ENCODE measurements at places on chromosomes 1 and 21.
A peak's percentile ranks its signal among the peaks of the same experiment; 100 is the strongest.

DNA sequence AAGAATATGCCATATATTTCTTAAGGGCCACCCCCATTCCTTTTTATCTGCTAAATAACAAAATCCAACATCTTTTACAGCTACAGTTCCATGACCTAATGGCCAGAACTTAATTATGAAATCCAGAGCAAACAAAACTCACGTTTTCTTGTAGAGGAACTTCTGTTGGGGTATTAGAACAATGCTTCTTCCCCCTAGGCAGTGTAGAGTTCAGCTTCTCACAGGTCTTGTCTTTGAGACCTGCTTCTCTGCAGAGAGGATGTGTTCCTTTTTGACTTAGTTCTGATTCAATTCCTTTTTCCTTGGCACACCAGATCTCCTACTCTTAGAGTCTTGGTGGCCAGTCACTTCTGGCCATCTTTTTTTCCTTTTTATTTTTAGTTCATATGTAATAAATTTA, 22.2 kb downstream of the VAV3 start:
- H3K4me3 ChIP-seq = no peak overlapping the region
- no peak for DNase-seq
- no peaks in the 10 kb centered on the region for H3K27me3 ChIP-seq
- H3K27ac ChIP-seq = no peak overlapping the region
- H3K4me1 ChIP-seq = peaks cover 8% of the 10 kb centered on the region

GRCh38 chr1:89743788-89744187, 77.0 kb upstream of the LRRC8D start:
- peaks cover 4% of the 10 kb centered on the region for H3K4me1 ChIP-seq
- H3K27ac ChIP-seq = no peak overlapping the region
- peak; percentile 68 for DNase-seq

GRCh38 chr1:197481101-197481500, 213.0 kb downstream of the CRB1 start:
- H3K36me3 ChIP-seq = no peaks in the 10 kb centered on the region
- no peak overlapping the region for H3K4me3 ChIP-seq
- H3K27me3 ChIP-seq = no peaks in the 10 kb centered on the region
- H3K27ac ChIP-seq = no peak overlapping the region

GRCh38 chr1:202221911-202222909, 28.6 kb downstream of the LGR6 start:
- H3K27me3 ChIP-seq = peaks cover 8% of the 10 kb centered on the region
- H3K4me1 ChIP-seq = no peaks in the 10 kb centered on the region
- H3K4me3 ChIP-seq = no peak overlapping the region
- peak; percentile 37 for DNase-seq

DNA sequence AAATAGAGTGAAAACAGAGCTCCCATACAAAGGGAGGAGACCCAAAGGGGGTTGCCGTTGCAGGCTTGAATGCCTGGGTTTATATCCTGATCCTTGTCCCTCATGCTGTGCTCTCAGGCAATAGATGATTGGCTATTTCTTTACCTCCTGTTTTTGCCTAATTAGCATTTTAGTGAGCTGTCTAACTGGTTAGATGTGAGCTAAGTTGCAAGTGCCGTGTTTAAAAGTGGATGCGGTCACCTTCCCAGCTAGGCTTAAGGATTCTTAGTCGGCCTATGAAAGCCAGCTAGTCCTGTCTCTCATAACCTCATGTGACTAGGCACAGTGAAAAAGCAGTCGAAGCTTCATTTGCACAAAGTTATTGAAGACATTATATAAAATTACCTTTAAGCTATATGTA, 356.7 kb upstream of the TMPRSS15 start:
- H3K27me3 ChIP-seq = no peaks in the 10 kb centered on the region
- no peaks in the 10 kb centered on the region for H3K36me3 ChIP-seq
- no peak for DNase-seq
- no peaks in the 10 kb centered on the region for H3K4me1 ChIP-seq
- H3K27ac ChIP-seq = no peak overlapping the region
- H3K4me3 ChIP-seq = no peak overlapping the region

- H3K27me3 ChIP-seq = no peaks in the 10 kb centered on the region
- no peak for DNase-seq
- H3K4me3 ChIP-seq = no peak overlapping the region
- no peaks in the 10 kb centered on the region for H3K36me3 ChIP-seq
These were observed 27.2 kb upstream of the SHISA4 start for GRCh38 chr1:201861448-201861847.

- no peaks in the 10 kb centered on the region for H3K27me3 ChIP-seq
- H3K36me3 ChIP-seq = no peaks in the 10 kb centered on the region
- no peak for DNase-seq
- no peak overlapping the region for H3K4me3 ChIP-seq
- no peaks in the 10 kb centered on the region for H3K4me1 ChIP-seq
These were observed 158.8 kb downstream of the C1orf21 start for GRCh38 chr1:184545601-184546000.

- no peaks in the 10 kb centered on the region for H3K4me1 ChIP-seq
- no peaks in the 10 kb centered on the region for H3K27me3 ChIP-seq
- no peak overlapping the region for H3K4me3 ChIP-seq
- DNase-seq = no peak
These were observed 5.3 kb upstream of the RGS7 start for GRCh38 chr1:241362350-241362749.

DNA sequence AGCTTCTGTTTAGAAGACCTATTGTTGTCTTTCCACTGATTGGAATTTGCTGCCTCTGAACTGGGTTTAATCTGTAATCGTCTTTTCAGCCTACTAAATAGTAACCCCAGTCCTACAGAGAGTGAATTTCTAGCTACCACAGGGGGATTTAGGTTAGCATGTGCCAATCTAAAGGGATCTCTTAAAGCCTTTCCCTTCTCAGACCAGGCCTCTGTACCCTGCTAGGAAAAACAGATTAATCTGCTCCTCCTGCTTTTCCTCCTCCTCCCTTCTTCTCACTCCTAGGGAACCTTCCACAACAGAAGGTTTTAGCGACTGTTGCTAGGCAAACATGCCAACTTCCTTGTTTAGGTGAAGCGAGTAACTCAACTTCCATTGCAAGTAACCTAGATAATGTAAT, 1.3 kb upstream of the RC3H1 start:
- DNase-seq = no peak
- H3K27ac ChIP-seq = no peak overlapping the region

GRCh38 chr1:166020210-166020609, 146.6 kb downstream of the FAM78B start:
- no peaks in the 10 kb centered on the region for H3K36me3 ChIP-seq
- H3K4me3 ChIP-seq = no peak overlapping the region
- no peak overlapping the region for H3K27ac ChIP-seq
- DNase-seq = no peak

DNA sequence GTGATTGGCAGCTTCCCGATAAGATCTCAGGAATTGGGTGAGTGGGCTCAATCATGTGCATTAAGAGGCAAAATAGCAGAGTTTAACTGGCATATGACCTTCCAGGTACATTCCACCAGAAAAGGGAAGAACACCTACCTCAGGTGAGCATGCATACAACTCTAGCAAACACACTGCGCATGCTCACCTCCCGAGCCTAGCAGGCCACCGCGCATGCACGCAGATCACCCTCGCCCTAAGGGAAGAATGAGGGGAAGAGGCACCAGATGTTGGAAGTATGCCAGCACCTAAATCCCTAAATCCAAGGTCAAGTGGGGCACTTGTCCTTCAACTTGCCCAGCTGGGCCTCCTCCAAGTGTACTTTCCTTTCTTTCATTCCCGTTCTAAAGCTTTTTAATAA, 23.6 kb upstream of the CBR3 start:
- no peak overlapping the region for H3K27ac ChIP-seq
- H3K4me3 ChIP-seq = no peak overlapping the region
- no peaks in the 10 kb centered on the region for H3K27me3 ChIP-seq
- H3K36me3 ChIP-seq = no peaks in the 10 kb centered on the region
- no peak for DNase-seq
- H3K4me1 ChIP-seq = no peaks in the 10 kb centered on the region

DNA sequence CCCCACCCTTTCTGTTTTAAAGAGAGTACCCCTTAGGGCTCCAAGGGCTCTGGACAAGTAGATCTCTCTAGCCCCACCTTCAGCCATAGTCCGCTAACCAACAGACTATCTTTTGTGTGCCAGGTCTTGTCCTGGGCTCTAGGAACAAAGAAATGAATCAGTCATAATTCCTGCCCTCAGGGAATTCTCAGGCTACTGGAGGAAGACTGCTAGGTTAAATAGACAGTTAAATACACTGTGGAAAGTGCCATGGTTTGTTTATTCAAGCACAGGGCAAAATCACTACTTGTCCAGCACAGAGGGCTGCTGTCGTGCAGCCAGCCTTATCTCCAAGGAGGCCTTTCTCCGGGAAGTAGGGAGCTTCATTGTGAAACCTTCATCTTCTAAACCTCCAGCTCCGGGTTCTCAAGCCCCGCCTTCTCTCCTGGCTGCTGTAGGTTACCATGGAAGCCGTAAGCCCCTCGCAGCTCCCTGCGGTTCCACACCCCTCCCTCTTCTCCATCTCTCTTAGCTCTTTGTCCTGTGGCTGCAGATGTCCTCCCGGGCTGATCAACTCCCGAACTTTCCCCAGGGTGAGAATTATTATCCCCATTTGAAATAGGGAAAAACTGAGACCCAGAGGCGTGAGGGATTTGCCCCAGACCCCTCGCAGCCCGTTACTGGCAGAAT, 29.8 kb downstream of the SHISAL2A start:
- no peak for DNase-seq
- H3K4me3 ChIP-seq = no peak overlapping the region
- no peaks in the 10 kb centered on the region for H3K4me1 ChIP-seq
- no peaks in the 10 kb centered on the region for H3K27me3 ChIP-seq

Measured in adrenal gland (tissue), 19 donors.